HT-29 (cell line): ENCODE measurements at places on chromosomes 5 and 9. TPM values are rescaled to one million over a fixed set of nuclear protein-coding genes. Genes with fewer than 3 reads are reported as not detected.

DNA sequence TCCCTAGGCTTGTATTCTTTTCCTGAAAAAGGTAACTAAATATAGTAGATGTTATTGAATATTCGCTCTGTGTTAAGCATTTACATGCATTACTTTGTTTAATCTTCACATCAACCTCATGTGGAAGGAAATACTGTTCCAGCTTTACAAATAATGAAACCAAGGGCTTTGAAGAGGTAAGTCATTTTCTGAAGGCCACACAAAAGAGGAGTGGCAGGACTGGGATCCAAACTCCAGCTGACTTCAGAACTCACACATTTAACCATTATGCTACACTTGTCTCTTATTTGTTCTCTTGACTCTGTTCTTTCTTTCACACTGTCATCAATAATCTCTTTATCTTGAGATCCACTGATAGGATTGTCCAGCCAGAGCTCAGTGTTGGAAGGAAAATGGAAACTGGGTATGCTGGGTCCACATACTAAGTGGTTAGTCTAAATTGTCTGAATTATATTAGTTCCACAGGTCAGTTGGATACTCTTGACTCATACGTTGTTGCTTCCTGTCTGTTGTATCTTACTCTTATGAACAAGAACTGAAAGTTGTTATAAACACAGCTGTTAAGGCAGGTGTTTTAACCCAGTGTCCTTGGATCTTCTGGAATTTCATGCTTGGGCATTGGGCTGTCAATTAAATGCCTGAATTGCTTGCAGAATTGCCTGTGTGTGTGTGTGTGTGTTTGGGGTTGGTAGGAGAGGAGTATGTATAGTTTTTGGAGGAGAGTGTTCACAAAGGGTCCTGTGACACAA is 65.6 kb downstream of the TLE4 start:
- no peak for DNase-seq

DNA sequence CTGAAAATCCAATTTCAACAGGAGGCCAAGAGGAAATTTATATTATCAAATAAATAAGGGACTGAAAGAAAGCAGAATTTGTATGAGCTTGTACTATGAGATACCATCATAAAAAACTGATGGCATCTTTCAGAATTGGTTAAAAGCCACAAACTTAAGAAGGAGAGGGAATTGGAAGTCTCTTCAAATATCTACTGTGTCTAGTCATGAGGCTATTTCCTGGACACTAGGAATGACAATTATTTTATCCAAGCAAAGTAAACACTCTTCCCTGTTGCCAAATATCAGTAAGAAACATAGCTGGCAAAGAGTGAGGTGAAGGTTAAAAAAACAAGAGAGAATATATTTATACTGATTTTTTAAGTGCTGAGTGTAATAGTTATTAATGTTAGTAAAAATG is 101.5 kb upstream of the ARRDC3 start:
- DNase-seq = no peak

DNA sequence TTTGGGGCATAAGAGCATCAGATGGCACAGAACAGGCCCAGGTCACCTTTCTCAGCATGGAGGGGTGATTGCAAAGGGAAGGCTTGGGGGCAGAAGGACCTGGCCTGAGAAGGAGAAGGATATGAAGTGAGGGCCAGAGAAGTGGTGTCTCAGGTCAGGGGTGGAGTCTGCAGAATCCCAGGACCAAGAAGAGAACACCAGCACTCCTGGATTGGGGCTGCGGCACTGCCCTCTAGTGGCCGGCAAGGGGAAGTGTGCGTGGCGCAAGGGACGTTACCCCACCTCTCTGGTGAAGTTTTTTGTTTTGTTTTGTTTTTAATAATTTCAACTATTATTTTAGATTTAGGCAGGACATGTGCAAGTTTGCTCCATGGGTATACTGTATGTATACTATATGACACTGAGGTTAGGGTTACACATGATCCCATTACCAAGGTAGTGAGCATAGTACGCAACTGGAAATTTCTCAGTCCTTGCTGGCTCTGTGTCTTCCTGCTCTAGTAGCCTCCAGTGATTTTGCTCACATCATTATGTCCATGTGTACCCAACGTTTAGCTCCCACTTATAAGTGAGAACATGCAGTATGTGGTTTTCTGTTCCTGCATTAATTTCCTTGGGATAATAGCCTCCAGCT is 1548.6 kb downstream of the EFNA5 start:
- no peak for DNase-seq

DNA sequence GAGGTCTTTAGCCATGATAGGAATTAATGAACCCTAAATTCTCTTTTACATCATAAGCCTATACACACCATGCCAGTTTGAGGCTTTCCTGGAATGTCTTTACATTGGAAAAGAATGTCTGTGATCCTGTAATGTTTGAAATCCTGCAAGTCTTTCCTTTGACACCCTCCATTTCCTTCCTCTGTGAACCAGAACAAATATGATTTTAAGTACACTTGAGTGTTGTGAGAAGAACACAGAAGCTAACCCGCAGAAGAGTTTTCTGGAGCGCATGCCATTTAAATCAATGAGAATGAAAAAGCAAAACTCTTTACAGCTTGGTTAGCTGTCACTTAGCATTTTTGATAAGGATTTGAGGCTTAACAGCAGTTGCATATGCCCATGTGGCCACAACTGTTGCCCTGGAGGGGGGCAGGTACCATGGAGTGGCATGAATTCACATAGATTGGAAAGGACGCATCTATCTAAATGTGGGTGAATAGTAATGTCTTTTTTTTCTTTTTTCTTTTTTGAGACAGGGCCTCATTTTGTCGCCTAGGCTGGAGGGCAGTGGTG is 372.6 kb downstream of the KDM4C start:
- DNase-seq = no peak

DNA sequence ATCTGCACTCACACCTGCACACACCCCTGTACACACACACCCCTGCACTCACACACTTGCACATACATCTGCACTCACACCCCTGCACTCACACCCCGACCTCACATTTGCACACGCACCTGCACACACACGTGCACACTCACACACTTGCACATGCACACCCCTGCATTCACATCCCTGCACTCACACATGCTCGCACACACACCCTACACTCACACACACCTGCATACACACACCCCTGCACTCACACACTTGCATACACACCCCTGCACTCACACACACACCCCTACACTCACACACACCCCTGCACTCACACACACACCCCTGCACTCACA is 27.5 kb downstream of the GLT6D1 start:
- no peak for DNase-seq

GRCh38 chr5:108747774-108748400 is at the start of gene FER:
TSS of gene FER (plus strand) at chr5:108747897. CDS start at chr5:108798183, 50,286 bp downstream.
- DNase-seq = peak; percentile 40

GRCh38 chr5:4513381-4513780 is 626.7 kb upstream of the ADAMTS16 start:
- DNase-seq = no peak

GRCh38 chr9:100167176-100167575 is 68.1 kb downstream of the INVS start:
- DNase-seq = no peak

Gene GGTA1
- not detected in 2 replicates for total RNA-seq

Gene SSBP2
- 3.4 and 4.7 TPM in 2 replicates for total RNA-seq

Gene IGIP
- 1.1 and 1.7 TPM in 2 replicates for total RNA-seq

Gene PFN3
- total RNA-seq = not detected in 2 replicates

Gene F2RL1
- total RNA-seq = 52.8 and 61.7 TPM in 2 replicates

Gene CDC26
- 20.2 and 22.6 TPM in 2 replicates for total RNA-seq

Gene ORM1
- not detected in 2 replicates for total RNA-seq
